CD8-positive, alpha-beta memory T cell (primary cell): ENCODE measurements at places on chromosomes 16 and 17. TPM values are rescaled to one million over a fixed set of nuclear protein-coding genes. Genes with fewer than 3 reads are reported as not detected.
A peak's percentile ranks its signal among the peaks of the same experiment; 100 is the strongest.

DNA sequence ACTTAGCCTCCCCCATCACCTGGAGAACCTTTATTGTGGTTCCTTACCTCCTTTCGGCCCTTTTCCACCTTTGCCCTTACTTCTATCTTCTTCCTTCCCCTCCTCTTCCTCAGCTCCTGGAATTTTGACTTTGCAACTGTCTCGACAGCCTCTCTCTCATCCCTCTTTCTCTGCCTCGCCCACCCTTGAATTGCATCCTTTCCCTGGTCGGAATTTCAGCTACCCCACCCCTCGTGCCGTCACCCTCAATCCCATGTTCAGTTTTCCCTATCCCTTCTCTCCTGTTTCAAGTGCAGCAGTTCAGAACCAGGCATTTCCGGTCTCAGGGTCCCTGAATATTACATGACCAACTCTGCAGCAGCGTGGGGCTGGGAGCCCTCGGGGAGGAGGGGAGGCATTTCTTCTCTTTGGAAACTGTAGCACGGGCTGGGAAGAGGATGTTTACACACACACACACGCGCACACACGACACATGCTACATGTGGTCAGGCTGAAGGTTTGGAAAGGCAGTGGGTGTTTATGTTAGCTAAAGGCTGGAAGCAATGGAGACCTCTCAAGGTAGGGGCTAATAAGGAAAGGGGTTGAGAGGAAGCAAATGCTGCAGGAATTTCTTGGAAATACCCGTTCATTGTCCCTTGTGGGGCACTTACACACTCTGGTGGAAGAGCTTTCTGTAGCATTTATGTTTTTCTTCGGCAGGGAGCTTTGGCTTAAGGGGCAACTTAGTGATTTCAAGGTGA lies 971 bp downstream of the MINK1 start:
- no peaks in the 10 kb centered on the region for H3K36me3 ChIP-seq
- DNase-seq: no peak
- H3K27ac ChIP-seq: peak overlapping the region; percentile 65
- peak overlapping the region; percentile 77 for H3K4me3 ChIP-seq

DNA sequence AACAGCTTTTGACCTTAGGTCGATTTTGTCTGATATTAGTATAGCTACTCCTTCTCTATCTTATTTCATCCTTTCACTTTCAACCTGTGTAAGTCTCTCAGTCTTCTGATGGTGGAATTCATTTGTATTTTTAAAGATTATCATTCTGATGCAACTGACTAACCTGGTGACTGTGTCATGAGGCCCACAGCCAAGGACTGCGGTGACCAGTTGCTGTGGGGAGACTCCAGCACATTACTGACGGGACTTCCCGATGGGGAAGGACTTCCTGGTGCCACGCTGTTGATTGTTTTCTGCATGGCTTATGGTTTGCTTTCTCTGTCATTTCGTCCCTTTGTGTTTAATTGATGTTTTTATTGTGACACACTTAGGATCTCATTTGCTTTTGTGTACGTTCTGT lies 34.2 kb downstream of the RMI2 start:
- no peaks in the 10 kb centered on the region for H3K27me3 ChIP-seq
- no peak overlapping the region for H3K4me3 ChIP-seq
- no peaks in the 10 kb centered on the region for H3K4me1 ChIP-seq
- no peak overlapping the region for H3K27ac ChIP-seq
- no peak for DNase-seq
- no peaks in the 10 kb centered on the region for H3K36me3 ChIP-seq

DNA sequence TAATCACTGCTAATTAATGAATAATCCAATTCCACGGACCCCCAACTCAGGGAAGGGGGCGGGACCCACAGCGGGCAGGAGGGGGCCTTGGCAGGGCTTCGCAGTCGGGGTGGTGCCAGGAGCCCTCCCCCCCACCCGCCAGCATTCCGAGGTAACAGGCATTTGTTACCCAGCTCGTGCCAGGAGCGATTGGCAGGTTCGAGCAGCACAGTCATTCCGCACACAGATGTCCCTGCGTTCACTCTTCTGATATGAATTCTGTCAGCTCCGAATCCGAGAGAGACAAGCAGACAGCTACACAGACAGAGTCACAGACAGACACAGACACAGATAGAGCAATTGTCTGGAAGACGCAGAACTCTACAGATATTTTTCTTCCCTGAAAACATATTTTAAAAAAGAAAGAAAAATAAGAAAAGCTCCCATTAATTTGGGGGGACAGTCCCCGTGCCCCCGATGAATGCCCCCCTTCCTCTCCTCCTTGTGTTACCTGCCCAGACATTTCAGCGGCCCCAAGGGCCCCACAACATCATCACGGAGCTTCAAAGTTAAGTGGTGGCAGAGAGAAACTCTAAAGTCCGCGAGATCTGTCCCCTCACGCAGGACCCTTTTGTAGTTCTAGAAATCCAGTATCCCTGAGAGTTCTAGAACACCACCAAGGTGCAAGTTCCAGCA lies 10.2 kb downstream of the NEUROD2 start:
- DNase-seq: no peak
- H3K4me3 ChIP-seq: no peak overlapping the region
- no peaks in the 10 kb centered on the region for H3K36me3 ChIP-seq
- H3K27me3 ChIP-seq: peaks cover 77% of the 10 kb centered on the region

- H3K4me1 ChIP-seq: no peaks in the 10 kb centered on the region
- H3K4me3 ChIP-seq: no peak overlapping the region
- H3K27me3 ChIP-seq: no peaks in the 10 kb centered on the region
- no peaks in the 10 kb centered on the region for H3K36me3 ChIP-seq
- no peak overlapping the region for H3K27ac ChIP-seq
- DNase-seq: no peak
Observed at GRCh38 chr17:30956764-30957374, 14.0 kb upstream of the RNF135 start.

Gene TNK1
- 3.1 TPM for polyA plus RNA-seq
